Inflammatory macrophage treated with lipopolysaccharide for 1 hour (primary cell): ENCODE measurements at places on chromosomes 2 and 18.

- no peak for DNase-seq
Observed at GRCh38 chr2:231130336-231131056, 5.7 kb upstream of the HTR2B start.

DNA sequence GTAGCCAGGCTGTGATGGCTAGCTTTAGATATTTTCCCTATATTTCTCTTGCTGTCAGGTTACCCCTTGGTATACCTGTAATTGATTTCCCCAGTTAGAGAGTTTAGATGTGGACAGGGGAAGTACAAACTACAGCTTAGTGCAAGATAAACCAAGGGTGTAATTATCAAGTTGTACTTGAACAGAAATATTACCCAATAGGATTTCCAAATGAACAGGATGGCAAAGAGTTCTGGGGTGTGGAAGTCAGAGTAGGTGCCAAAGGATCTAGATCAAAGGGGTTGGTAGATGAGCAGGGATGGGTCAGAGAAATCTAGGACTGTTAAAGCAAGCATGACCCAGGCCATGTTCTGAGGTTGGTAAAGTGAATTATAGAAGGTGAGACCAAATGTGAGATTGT is 585.2 kb downstream of the CCDC85A start:
- DNase-seq: no peak

DNA sequence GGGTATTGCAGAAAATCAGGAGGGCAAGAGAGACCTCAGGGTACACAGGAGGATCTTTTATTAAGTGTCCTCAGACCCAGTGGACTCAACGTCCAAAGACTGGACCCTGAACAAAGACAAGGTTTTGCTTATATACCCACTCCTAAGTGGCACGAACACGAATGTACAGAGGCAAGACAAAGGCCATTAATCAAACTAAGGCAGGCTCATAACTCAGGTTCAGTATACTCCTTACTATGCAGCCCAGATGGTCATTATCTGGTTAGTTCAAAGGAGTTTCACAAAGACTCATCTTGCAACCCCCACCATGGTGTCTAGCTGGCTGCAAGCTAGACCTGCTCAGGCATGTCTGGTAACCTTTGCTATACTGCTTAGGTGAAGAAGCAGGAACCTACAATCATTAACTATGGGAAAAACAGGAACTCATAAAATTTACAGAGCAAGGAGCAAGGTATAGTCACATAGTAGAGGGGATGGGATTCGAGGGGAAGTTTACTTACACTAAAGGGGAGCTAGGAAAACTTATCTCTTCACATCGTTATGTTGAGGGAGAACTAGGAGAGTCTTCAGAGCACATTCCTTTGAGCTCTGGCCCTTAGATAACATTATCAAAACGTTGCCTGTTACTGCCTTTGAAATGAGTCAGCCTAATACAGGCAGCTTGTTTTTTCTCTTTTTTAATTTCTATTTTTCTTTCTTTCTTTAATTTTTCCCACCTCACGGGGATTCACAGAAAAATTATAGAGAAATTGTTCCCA is 33.9 kb downstream of the SLC4A3 start:
- no peak for DNase-seq

DNA sequence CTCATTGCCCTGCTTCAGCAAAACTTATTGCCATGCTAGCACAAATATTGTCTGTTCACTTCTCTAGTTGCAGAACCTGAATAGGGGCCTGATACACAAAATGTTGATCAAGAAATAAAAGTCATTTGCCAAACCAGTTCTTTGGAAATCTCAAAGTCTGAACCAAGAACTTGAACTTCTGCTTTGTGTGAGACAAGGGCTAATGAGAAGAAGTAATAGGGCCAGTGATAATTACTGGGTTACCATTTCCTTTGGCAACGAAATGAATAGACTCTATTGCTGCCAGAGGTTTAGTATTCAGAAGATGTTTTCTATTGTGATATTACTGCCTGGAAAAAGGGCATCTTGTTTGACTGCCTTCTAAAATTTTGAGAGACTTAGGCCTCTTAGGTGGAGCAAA is 35.0 kb downstream of the TMEFF2 start:
- DNase-seq: no peak

DNA sequence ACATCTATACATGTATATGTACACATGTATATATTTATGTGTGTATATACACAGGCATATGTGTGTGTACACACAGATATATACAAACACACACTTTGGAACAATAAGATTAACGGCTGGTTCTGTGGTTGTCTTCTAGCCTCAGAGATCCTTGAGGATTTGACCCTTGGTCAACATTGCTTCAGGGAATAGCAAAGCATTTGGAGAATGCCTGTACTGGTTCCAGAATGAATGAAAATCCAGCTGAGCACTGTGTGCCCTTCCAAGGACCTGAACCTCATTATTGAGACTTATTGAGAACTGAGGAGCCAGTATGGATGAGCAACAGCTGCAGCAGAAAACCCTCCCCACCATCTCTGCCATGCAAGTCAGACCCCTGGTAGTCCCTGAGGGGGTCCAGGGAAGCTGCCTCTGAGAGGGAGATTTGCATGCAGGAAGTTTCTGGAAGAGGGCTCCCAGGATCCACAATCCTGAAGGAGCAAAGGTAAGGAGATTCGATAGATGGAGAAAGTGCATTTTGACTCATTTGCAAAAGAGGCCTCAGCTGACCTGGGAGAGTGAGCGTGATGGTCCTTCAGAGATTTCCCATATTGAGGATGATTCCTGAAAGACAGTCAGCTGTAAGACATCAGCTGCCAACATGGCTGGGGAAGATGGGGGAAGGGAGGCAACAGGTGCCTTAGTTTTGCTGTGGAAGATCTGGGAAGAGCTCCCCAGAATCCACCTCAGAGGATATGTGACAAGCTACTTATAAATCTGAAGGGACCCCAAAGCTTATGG is 166.6 kb upstream of the NCKAP5 start:
- DNase-seq: no peak

GRCh38 chr18:12811191-12811950 is 72.7 kb downstream of the PTPN2 start:
- no peak for DNase-seq

DNA sequence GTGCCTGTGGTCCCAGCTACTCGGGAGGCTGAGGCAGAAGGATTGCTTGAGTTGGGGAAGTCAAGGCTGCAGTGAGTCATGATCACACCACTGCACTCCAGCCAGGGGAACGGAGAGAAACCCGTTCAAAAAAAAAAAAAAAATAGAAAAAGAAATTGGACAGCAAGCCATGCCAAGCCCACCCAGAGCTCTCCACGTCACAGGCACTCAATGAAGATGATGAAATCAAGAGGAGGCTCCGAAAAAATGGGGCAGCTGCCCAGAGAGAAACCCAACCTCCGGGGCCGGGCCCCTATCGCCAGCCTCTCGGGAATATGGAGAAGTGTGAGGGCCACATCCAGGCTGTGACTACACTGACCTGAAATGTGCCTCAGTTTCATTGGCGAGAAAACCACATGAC is 40.0 kb downstream of the BIN1 start:
- DNase-seq: peak; percentile 73

DNA sequence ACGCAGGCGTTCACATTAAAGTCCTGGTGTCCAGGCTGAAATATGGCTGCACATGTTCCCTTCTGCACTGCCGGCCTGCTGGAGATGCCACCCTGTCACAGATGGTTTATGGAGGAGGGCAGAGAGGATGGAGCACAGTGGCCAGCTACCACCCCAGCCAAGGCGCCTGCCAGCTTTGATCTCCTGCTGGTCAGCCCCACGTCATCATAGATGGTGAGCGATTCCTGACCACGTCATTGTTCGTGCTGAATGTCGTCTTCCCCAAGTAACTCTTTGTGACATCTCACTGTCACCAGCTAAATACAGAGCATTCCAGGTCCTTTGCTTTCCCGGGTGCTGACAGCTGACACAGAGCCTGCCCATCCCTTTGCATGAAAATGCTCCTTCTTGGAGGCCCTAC is 248.3 kb downstream of the TTC32 start:
- no peak for DNase-seq

GRCh38 chr2:216424274-216424673 is 12.0 kb downstream of the SMARCAL1 start:
- DNase-seq: no peak

DNA sequence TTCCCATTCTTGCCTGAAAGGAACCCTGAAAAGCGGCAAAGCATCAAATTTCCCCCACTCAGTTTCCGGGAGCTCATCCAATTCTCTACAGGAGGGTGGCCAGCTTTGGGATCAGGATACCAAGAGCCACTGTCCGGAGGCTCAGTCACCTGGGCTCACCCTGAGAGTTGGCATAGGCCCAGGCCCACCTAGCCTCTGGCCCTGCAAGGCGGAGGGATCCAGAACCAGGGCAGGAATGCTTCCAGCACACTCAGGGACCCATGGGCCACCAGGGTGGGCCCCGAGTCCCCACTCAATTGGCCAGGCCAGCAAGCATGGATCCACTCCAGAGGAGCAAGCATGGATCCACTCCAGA is 432.9 kb upstream of the MYT1L start:
- DNase-seq: no peak

- DNase-seq: no peak
Observed at GRCh38 chr2:179981085-179981484, 26.0 kb downstream of the CWC22 start.

DNA sequence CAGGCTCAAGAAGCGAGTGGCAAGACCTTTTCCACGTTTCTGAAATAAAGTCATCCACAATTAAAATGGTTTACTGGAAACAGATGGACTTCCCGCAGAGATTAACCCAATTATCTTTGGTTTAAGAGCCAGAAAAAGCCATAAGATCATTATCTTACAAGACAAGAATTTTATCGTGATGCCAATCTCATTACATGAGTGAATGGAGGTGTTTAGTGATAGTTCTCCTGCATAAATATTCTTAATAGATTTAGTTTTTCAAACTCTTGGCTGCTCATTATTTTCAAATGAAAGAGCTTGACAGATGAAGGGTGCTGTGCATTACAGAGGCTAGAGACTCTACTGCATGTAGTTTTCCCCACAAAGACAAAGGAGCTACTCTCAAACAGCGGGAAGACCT is 1028.4 kb upstream of the PIK3C3 start:
- DNase-seq: no peak

DNA sequence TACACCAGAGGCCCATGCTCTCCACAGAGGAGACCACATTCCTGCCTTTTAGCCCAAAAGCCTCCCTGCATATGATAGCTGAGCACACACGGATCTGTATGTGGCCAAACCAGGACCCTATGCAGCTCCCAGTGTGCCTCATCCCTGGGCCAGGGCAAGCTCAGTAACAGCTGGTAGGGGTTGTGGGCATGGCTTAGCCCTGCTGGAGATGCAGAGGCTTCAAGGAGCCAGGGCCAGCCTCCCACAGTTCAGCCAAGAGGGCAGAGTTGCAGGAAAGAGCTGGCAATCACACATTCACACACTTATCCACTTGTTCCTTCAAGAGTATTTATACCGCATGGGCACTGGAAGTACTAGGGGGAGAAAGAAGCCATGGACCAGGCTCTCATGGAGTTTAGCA is 1.6 kb upstream of the LIMS2 start:
- DNase-seq: no peak

- no peak for DNase-seq
Observed at GRCh38 chr2:36253086-36253485, 102.5 kb upstream of the CRIM1 start.

DNA sequence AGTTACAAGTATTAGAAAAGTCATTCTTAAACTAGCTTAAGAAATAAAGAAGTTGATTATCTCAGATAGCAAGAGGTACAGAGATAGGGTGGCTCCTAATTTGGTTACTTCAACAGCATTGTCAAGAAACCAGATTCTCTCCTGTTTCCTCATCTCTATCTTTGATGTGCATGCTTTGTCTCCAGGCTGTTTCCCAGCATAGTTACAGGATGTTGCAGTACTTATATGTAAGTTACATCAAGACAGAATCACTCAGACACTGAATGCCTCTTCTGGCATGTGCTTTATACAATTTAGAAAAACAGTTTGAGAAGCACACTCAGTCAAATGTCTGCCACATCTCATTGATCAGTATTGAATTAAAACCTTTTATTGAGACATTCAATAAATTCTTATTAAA is 189.5 kb upstream of the UBE2E3 start:
- DNase-seq: no peak

- no peak for DNase-seq
Observed at GRCh38 chr2:16100006-16100405, 159.7 kb downstream of the MYCN start.

DNA sequence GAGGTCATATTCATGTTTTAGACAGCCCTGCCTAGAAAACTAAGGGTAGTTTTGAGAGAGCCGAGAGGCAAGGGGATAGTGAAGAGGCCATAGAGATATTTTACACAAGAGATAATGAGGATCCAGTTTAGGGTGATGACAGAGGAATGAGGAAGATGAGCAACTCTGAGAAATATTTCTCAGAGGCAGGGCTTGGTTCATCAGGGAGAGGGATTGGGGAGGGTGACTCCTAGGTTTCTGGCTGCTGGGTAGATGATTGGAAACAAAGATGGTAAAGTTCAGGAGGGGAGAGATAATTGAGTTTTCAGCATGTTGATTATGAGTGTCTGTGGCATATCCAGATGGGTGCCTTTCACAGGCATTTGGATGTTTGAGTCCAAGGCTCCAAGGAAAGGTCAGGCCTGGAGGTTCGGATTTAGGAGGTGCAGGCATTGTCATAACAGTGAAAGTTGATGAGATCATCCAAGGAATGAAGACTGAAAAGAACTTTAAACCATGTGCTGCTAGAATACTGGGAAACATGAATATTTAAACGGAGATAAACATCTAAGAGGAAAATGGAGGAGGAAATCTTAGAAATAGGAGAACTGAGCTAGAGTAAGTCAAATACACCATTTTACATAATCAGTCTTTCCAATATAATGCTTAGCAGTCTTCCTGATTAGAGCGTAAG is 7.4 kb downstream of the MYL12B start:
- DNase-seq: peak; percentile 49

- no peak for DNase-seq
Observed at GRCh38 chr2:85506768-85507181, 32.2 kb upstream of the MAT2A start.

GRCh38 chr2:128513961-128514283 is 195.3 kb upstream of the HS6ST1 start:
- DNase-seq: peak; percentile 82

GRCh38 chr2:239213643-239214101 is 187.1 kb downstream of the HDAC4 start:
- DNase-seq: no peak

- no peak for DNase-seq
Observed at GRCh38 chr18:750456-750855, 38.0 kb upstream of the ENOSF1 start.

- no peak for DNase-seq
Observed at GRCh38 chr2:227671170-227671905, 4.7 kb downstream of the SCYGR5 start.

DNA sequence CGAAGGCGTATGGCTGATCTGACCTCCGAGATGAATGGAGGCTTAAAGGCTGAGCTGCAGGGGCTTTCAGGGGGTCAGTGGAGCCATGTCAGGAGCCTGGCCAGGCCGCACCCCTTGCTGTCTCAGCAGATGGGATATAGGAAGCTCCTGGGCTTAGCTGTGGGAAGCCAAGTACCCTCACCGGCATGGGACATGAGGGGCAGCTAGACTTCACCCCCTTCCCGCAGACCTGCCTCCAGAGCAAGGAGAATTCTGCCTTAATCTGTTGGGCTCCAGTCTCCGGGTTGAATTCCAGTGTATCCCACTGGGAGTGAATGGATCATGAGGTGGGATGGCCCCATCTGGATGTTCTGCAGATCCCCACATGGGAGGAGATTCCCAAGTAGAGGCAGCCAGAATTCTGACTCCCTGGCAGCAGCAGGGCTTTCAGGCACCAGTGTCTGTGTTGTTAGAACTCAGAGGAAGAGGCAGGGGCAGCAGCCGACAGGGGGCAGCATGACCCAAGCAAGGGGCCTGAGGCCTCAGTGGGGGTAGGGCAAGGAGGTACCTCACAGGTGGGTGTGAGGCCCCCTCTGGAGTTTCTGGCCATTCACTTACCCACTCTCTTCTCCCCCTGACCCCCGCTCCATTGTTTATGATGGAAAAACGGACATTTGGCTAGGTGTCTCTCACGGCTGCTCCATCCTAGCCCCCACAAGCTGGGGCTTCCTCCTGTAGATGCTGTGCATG is 19.1 kb downstream of the CAPG start:
- no peak for DNase-seq
